ENCODE measurements at places on chromosomes 11 and 22.

- DNase-seq: no peak
These were observed 106.2 kb upstream of the OR4B1 start for GRCh38 chr11:48110509-48110766.

DNA sequence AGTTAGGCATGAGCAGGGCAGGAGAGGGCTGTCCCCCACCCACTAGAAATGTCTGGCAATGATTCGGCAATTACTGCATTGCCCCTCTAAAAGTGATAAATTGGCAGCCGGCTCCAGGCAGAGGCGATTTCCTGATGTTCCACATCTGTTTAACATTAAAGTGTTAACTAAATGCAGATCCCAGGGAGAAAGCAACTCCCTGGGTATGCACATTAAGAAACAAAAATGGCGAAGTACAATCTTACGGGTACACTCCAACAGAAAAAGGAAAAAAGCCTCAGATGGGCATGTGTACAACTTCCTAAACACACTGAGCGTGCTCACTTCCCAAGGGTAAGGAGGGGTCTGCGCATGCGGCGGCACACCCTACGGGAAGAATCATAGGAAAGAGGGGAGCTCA, 314.4 kb downstream of the CASP12 start:
- DNase-seq: no peak

- DNase-seq: no peak
These were observed 23.6 kb downstream of the LRRC74B start for GRCh38 chr22:21069375-21069774.

DNA sequence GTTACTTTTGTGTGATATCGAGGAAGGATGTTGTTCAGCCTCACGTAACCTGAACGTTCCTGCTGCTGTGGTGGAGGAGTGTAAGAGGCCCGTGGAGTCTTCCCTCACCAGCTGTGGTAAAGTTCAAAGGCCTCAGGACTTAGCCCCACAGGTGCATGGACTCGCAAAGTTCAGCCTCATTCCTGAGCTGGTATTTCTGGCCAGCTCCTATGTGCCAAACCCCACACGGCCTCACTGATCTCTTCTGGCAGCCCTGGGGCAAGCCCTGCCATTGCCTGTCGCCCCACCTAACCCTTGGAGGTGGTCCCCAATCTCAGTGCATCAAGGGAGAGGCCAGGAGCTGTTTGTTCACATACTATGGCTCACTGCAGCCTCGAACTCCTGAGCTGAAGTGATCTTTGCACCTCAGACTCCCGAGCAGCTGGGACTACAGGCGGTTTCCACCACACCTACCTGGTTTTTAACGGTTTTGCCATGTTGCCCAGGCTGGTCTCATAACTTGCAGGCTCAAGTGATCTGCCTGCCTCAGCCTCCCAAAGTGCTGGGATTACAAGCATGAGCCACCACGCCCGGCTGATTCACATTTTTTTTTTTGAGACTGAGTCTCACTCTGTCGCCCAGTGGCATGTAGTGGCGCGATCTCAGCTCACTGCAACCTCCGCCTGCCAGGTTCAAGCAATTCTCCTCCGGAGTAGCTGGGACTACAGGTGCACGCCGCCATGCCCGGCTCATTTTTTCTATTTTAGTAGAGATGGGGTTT, 2.2 kb downstream of the PHRF1 start:
- no peak for DNase-seq

DNA sequence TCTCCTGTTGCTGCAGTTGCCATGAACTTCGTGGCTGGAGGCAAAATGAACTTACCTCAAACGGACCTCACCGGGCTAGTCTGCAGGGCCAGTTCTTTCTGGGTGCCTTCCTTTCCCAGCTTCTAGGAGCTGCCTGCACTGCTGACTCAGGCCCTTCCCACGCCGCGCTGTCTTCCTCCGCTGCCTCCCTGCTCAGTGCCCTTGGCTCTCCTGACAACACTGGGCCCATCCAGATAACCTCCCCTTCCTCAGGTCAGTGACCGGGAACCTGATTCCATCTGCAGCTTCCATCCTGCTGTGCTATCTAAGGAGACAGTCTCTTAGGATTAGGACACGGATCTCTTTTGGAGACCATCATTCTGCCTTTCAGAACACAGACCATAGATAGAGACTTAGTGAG, 19.3 kb downstream of the MOB2 start:
- no peak for DNase-seq

- no peak for DNase-seq
These were observed 281.5 kb upstream of the NARS2 start for GRCh38 chr11:78856211-78856610.

GRCh38 chr11:107545101-107545514, 20.4 kb downstream of the ALKBH8 start:
- DNase-seq: peak; percentile 13
